Right cardiac atrium (tissue), 5 donors: ENCODE measurements at places on chromosomes 3 and 15. TPM values are rescaled to one million over a fixed set of nuclear protein-coding genes. Genes with fewer than 3 reads are reported as not detected.

The GPR87 gene
- total RNA-seq, result not detected

The PLSCR2 gene
- total RNA-seq, result not detected

DNA sequence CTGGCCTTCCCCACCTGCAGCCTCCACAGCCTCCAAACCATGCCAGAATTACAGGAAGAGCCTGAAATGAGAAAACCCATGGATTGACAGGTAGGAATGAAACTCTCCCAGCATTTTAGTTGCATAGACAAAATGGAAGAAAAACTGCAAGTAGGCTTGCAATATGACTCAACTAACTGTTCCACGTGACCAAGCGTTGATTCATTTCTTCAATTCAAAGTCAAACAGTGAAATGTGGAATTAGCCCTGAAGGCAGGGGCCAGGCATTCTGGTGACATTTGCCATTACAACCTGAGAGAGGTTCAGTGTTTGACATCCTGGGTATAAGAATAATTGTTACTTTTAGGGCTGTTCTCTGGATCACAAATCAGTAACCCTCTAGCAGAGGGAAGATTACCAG lies 676.5 kb upstream of the CFAP20DC start:
- DNase-seq, result no peak

- no peak for DNase-seq
These were observed 122.5 kb downstream of the IGSF11 start for GRCh38 chr3:118912188-118912587.

DNA sequence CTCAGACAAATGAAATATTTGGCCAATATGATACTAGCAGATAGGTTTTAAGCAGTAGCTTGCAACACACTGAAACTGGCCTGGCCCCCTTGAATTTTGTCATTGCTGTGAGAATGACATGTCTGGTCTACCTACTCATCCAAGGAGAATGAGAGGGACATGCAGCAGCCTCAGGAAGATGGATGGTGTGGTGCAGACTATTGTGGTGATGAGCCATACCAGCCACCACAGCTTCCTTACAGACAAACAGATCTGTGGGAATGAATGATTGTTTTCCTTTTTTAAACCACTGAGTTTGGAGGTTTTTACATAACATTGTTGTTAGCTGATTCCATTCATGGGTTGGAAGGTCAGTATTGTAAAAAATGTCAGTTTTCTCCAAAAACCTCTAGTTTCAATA lies 133.7 kb upstream of the POU1F1 start:
- no peak for DNase-seq
